Right hindlimb (tissue), 1 donor: ENCODE measurements at places on chromosomes 5 and 9.

- DNase-seq = no peak
Measured at GRCh38 chr9:85024374-85024773, 354.8 kb downstream of the NTRK2 start.

- DNase-seq = no peak
Measured at GRCh38 chr9:129583308-129584038, 37.4 kb downstream of the C9orf50 start.

DNA sequence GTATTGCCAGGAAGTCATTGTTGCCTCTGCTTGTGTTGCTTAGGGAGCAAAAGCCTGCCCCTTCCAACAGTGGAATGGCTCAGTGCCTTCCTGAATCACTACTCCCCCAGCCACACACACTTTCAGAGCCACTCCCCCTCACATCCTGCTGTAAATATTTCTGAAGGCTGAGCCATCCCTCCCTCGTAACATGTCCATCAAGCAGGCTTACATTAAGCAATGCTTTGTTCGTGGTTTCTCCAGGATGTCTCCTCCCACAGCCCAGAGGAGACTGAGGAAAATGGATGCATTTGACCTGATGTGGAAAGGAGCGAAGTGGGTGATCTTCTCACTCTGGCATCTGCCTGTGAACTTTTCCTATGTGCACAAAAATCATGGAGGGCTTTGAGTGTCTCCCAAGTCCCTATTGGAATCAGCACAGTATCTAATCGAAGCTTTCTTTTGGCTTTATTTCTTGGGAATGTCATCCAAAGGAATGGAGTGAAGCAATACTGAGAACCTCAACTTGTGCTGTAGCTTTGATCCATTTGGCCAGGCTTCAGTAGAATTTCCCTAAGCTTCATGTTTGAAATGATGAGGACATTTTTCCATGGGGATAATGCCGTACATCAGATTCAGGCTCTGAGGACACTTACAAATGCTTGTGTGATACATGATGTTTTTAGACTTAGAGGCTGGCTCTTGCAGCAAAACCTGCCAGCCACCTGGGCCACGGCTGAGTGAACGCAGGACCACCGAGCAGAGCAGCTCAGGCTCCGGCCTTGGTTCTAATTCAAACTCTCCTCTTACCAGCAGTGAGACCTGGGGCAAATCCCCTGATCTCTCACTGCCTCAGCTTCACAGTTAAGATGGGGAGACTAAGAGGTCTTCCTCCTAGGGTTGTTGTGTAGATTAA is 389.1 kb downstream of the ENC1 start:
- peak; percentile 66 for DNase-seq

DNA sequence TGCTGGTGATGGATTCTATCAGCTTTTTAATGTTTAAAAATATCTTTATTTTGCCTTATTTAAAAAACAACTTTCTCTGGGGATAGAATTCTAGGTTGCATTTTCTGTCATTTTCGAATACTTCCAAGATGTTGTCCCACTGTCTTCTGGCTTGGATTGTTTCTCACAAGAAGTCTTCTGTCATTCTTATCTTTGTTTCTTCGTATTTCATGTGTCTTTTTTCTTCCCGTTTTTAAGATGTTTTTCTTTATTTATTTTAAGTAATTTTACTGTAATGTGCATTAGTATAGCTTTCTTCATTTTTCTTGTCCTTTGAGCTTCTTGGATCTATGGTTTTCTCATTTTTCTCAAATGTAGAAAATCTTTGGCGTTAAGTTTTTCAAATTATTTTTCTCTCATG is 19.1 kb downstream of the STX17 start:
- no peak for DNase-seq

GRCh38 chr5:143479394-143479793 is 75.9 kb upstream of the NR3C1 start:
- no peak for DNase-seq

GRCh38 chr5:9851458-9851857 is 221.3 kb upstream of the TAS2R1 start:
- DNase-seq = no peak

DNA sequence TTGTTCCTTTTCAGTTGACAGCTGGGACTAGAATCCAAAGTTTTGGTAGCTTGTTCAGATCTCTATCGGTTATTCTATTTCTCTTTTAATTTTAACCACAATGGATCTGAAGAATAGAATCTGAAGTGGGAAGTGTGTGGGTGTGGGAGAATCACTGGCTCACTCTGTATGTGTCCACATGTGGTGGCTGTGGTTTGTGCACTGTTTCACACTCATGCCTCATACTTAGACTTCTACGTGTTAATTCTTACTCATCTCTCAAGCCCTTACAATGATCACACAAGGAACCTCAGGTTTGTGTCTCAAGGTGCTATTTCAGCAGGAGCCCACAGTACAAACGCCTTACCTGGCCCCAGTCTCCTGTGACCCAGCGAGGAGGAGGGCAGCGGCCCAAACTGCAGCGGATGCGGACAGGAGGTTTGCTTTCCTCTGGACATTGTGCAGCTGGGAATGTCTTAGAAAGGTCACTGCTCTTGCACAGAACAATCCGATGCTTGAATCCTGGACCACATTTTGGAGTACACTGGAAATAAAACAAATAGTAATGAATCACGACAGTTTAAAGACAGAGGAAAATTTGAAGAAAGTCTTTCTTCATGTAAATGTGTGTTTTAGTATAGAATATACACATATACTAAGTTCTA is 309.1 kb downstream of the ADAMTS6 start:
- no peak for DNase-seq

DNA sequence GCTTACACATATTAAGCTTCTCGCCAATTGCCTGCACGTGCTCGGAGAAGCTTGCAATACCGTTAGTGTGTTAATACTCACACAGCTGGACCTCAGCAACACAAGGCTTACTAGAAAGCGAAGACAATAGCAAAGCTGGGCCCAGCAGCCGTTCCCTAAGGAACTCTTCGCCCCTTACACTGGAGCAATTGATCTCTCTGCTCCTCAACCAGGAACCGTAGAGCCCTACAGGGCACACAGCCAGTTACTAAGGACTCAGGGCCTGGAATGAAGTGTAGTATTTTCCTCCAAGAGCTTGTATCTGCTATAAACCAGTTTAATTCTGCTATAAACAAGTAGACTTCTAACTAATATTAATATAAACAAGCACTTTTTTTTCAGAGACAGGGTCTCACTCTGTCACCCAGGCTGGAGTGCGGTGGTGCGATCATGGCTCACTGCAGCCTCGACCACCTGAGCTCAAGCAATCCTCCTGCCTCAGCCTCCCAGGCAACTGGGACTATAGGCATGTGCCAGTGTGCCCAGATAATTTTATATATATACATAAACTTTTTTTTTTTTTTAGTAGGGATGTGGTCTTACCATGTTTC is 67.0 kb upstream of the SIMC1 start:
- DNase-seq = peak; percentile 54

- no peak for DNase-seq
Measured at GRCh38 chr5:90170261-90170660, 239.3 kb downstream of the CETN3 start.

- no peak for DNase-seq
Measured at GRCh38 chr9:77162366-77162765, 15.0 kb upstream of the VPS13A start.

- no peak for DNase-seq
Measured at GRCh38 chr9:89715318-89715858, 110.6 kb downstream of the GADD45G start.

GRCh38 chr5:72185496-72186329 is 78.4 kb downstream of the MAP1B start:
- peak; percentile 78 for DNase-seq

GRCh38 chr5:31702712-31703111 is 63.8 kb downstream of the PDZD2 start:
- peak; percentile 44 for DNase-seq

DNA sequence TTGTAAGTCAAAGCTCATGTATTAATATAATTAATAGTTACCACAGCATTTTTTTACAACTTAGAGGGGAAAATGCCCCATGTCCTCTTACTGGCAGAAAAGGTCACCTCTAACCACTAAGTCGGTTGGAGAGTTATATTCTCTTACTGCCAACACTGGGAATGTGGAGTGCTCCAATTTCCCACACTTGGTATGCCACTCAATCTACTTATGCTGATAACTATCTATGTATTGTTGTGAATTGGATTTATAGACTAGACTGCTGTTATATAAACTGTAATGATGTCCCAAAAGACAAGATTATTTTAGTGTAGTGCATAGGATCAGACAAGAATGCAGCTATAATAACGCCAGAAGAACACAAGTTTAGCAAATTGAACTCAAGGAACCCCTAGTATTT is 2385.2 kb upstream of the C9orf72 start:
- DNase-seq = no peak

- no peak for DNase-seq
Measured at GRCh38 chr9:89425024-89425805, 72.7 kb downstream of the SEMA4D start.

DNA sequence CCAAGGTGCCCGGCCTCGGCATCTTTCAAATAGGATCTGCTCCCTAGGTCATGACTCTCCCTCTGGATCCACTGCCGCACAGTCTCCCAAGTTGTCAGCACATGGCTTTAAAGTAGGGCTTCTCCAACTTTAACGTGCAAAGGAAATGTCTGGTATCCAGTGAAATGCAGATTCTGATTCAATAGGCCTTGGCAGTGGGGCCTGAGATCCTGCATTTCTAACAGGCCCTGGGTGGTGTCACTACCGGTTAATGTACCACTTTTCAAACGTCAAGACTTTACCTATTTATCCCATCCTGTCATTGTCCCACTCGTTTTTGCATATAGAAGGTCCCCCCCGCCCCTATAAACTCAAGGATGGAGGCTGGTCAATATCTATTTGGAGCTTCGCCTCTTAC is 137.6 kb upstream of the ZNF618 start:
- DNase-seq = no peak

- DNase-seq = no peak
Measured at GRCh38 chr9:134144801-134145200, 8.9 kb downstream of the WDR5 start.

DNA sequence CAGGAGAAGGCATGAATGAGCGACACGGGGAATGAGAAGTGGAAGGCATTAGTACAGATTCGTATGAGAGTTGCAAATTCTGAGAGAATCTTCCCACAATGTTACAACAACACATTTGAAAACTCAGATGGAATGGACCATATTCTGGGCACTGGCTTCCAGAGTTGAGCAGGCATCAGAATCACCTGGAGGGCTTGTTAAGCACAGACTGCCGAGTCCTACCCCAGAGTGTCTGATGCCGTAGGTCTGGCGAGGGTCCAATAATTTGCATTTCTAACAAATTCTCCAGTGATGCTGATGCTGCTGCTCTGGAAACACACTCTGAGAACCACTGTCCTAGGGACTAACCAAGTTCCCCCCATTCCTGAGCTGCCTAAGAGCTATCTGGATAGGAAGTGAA is 2.9 kb upstream of the TLX3 start:
- no peak for DNase-seq

DNA sequence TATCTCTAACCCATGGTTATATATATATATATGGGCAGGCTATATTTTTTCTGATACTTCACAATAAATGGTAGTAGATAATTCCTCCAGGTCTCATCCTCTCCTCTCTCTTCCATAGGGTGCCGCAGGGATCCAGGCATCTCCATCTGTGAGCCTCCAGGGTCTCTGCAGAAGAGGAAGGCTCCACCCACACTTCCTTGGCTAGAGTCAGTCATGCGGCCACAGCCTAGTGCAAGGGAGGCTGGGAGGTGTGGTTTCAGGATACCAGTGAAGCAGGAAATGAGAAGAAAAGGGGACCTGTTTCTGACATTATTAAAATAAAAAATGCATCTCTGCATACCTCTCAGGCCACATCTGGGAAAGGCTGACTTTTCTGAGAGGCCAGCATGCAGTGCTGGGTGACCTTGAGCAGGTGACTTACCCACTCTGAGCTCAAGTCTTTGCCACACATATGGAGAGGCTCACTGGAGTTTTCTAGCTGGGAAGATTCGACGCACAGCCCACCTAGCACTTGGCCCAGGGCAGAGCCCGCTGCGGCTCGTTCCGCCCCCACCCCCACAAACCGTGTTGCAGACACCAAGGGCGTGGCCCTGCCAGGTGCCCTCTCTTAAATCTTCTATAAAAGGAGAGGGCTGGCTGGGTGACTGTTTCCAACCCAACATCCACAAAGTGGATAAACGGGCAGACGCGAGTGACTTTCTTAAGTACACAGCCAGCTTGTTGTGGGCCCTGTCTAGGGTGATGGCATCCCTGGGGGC is 47.9 kb downstream of the OLFM1 start:
- no peak for DNase-seq

DNA sequence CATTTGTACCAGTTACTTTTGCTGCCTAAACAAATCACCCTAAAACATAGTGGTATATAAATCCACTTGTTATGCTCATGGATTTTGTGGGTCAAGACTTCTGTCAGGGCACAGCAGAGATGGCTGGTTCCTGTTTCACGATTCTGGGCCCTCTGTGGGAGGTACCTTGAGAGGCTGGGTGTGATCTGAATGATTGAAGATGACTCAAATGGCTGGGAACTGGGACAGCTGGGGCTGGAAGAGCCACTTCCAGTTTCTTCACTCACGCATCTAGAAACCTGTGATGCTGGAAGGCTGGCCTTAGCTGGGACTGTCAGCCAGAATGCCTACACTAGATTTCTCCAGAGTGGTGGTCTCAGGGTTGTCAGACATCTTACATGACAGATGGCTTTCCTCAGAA is 88.1 kb downstream of the KIF4B start:
- DNase-seq = no peak

DNA sequence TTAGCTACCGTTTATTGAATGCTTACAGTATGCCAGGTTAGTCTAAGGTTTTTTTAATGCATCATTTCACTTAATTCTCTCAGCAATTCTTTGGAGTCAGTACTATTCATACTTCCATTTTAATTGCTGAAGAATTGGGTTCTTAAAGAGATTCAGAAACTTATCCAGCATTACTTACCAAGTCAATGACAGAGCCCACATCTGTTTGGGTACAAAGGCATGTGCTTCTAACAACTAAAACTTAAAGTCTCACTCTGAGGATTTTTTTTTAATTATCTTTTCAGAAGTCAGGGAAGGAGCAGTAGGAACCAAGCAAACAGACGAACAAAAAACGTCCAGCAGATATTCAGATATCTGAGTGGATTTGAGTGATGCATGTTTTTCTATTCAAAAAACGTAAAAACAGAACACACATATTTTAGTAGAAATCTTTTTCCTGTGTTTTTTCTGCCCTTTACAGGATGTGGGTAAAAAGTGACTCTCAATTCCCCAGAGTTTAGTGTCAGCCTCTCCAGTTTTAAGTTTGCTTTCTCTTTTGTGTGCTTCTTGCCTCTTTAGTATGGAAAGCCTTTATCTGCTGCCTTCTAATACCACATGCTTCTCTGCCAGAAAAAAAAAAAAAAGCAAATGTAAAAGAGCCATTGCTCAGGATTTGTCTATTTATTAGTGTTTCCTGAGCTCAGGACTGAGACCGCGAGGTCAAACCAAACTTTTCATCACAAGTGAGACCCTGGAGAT is 118.0 kb downstream of the PRKACG start:
- DNase-seq = no peak

DNA sequence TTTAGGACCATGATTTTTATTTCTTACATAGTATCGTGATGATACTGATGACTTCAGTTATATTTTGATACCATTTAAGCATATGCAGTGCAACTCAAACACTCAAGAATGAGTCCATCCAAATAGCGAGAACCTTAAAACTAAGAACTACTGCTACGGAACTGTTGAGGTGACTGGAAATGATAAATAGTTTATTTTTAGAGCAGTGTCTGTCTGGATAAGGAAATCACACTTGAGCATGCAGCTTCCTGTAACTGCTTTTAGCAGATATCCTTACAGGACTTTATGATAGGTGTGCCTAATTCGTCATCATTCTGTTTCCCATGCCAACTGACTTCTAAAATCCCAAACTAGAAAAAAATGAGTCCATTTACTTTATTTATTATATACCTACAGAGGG is 85.5 kb downstream of the ADGRV1 start:
- DNase-seq = no peak
